ENCODE measurements at places on chromosomes 16 and 17. TPM values are rescaled to one million over a fixed set of nuclear protein-coding genes. Genes with fewer than 3 reads are reported as not detected.

The DNAI2 gene
- not detected for total RNA-seq

GRCh38 chr17:60395508-60396065 is 3.7 kb upstream of the USP32 start:
- no peak for DNase-seq

- DNase-seq: peak; percentile 33
Observed at GRCh38 chr17:77325577-77326075, 184.9 kb downstream of the SEC14L1 start.

The RHBDF1 gene
- 9.7 TPM for total RNA-seq

The HASPIN gene
- total RNA-seq: not detected

- no peak for DNase-seq
Observed at GRCh38 chr17:2419486-2419885, 18.6 kb upstream of the MNT start.

- no peak for DNase-seq
Observed at GRCh38 chr17:33196883-33197282, 96.2 kb downstream of the ASIC2 start.

The B3GNT9 gene
- total RNA-seq: 11.7 TPM

GRCh38 chr17:74603037-74603635 is 11.1 kb upstream of the CD300LD start:
- no peak for DNase-seq

DNA sequence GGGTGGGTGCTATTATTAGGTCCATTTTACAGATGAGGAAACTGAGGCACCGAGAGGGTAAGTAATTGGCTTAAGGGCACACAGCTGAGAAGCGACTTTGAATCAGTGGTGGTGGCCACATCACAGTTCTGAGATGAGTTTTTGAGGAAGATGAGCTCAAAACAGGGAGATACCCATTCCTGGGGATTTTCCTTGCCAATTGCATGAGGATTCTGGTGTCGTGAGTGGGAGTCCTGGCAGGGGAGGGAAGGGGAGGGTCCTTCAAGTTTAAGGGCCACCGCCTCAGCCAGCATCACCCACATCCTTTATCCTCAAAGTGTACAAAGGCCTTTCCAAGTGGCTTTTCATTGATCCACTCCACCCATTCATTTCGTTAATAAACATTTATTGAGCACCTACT is 45.3 kb downstream of the IL21R start:
- no peak for DNase-seq

The KRT20 gene
- not detected for total RNA-seq

GRCh38 chr17:74987909-74988711 is 678 bp downstream of the CDR2L start:
- DNase-seq: peak; percentile 72

DNA sequence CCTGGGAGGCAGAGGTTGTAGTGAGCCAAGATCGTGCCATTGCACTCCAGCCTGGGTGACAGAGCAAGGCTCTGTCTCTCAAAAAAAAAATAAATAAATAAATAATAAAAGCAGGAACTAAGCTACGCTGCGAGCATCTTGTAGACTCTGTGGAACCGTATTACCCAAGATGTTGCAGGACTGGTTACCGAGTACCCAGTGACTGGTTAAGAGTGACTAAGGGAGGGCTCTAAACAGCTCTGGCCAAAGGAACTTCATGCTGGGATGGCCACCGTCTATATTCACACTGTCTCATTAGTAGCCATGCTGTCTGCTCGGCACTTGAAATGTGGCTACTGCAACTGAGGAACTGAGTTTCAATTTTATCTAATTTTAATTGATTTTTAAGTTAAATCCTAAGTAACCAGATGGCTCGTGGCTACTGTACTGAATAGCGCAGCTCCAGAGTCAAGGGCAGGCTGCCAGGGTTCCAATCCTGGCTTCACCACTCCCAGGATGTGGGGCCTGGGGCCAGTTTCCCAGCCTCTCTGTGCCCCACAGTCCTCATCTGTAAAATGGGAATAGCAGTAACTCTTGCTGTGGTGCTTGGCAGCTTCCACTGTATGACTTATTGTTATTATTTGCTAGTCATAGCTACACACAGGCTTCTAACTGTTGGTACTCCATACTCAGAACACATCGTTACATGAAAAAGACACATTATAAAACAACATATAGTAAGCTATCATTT is 3.0 kb downstream of the NTAN1 start:
- DNase-seq: no peak

DNA sequence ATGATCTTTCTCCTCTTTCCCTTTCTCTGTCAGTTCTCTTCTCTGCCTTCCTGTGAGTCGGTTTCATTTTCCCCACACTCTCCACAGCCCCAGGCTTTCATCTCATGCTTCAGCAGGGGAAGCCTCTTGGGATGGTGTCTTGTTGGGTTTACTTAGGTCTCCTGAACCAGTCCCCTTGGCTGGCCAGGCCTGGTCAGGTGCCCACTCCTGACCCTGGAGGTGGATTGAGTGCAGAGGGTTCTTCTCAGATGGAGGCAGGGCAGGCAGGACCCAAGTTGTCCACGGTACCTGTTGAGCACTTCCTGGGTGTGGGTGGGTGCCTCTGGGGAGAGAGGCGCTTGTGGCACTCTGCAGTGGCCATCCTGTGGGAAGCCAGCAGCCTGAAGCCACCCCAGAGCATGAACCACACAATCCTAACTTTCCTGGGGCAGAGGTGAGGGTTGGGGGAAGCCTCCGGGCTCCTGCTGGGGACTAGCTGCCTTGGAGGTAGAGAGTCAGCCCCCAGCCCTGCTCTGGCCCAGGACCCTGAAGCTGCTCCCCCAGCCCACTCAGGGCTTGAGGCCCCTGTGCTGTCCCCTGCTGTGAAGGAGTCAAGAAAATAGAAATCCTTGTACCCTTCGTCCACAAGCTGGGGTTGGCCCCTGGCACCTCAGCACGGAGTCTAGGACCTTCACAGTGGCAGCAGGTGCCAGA is 2.0 kb upstream of the RAP1GAP2 start:
- no peak for DNase-seq
